ENCODE measurements at places on chromosomes 11 and 22. TPM values are rescaled to one million over a fixed set of nuclear protein-coding genes. Genes with fewer than 3 reads are reported as not detected.

The FOSL1 gene
- total RNA-seq, result 37.9 TPM

The CDC42EP2 gene
- total RNA-seq, result 23.0 TPM

The C22orf42 gene
- total RNA-seq, result not detected

The CHRM1 gene
- not detected for total RNA-seq

The APOBEC3B gene
- 4.0 TPM for total RNA-seq

The OR52E6 gene
- total RNA-seq, result not detected

GRCh38 chr11:1267441-1268100 is 41.9 kb downstream of the TOLLIP start:
- H3K36me3 ChIP-seq, result no peaks in the 10 kb centered on the region
- H3K4me1 ChIP-seq, result peaks cover 12% of the 10 kb centered on the region
- no peaks in the 10 kb centered on the region for H3K27me3 ChIP-seq
- H3K4me3 ChIP-seq, result no peak overlapping the region
- no peak for DNase-seq
- no peak overlapping the region for H3K27ac ChIP-seq

GRCh38 chr11:118623269-118623655 is 15.8 kb downstream of the PHLDB1 start:
- H3K4me1 ChIP-seq, result peaks cover 51% of the 10 kb centered on the region
- H3K4me3 ChIP-seq, result peak overlapping the region; percentile 83
- peaks cover 30% of the 10 kb centered on the region for H3K36me3 ChIP-seq

GRCh38 chr11:116980136-116980793 is 118.0 kb downstream of the SIK3 start:
- DNase-seq, result no peak
- H3K4me1 ChIP-seq, result peaks cover 17% of the 10 kb centered on the region
- H3K4me3 ChIP-seq, result no peak overlapping the region
- no peaks in the 10 kb centered on the region for H3K27me3 ChIP-seq
- no peak overlapping the region for H3K27ac ChIP-seq
